Adipose tissue (tissue), 3 donors: ENCODE measurements at places on chromosomes 6 and 20. TPM values are rescaled to one million over a fixed set of nuclear protein-coding genes. Genes with fewer than 3 reads are reported as not detected.

SLC17A3 gene
- not detected for polyA plus RNA-seq

FAM229B gene
- polyA plus RNA-seq: 4.5 TPM

SMLR1 gene
- not detected for polyA plus RNA-seq

SYCP2L gene
- 0.22 TPM for polyA plus RNA-seq

C6orf141 gene
- polyA plus RNA-seq: 9.2 TPM
